HuH-7.5 (cell line): ENCODE measurements at places on chromosomes 1 and 21.

GRCh38 chr1:221418346-221418745 is 323.5 kb downstream of the DUSP10 start:
- DNase-seq: no peak

DNA sequence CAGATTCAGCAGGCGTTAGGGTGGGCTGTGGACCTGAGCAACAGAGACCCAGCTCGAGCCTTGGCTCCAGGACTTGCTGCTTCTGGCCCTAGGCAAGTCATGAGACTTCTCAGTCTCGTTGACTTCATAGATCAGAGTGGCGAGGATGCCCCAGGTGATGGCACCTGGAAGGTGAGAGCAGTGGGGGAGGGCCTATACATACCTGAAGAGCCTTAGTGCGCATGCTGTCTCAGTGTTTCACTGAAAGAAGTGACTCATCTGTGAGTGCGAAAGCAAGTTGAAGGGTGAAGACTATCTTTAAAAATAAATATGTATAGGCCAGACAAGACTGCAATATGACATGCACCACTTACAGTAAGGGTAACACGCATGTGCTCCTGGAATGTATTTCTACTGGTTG is 10.1 kb downstream of the PLEKHA6 start:
- DNase-seq: no peak

DNA sequence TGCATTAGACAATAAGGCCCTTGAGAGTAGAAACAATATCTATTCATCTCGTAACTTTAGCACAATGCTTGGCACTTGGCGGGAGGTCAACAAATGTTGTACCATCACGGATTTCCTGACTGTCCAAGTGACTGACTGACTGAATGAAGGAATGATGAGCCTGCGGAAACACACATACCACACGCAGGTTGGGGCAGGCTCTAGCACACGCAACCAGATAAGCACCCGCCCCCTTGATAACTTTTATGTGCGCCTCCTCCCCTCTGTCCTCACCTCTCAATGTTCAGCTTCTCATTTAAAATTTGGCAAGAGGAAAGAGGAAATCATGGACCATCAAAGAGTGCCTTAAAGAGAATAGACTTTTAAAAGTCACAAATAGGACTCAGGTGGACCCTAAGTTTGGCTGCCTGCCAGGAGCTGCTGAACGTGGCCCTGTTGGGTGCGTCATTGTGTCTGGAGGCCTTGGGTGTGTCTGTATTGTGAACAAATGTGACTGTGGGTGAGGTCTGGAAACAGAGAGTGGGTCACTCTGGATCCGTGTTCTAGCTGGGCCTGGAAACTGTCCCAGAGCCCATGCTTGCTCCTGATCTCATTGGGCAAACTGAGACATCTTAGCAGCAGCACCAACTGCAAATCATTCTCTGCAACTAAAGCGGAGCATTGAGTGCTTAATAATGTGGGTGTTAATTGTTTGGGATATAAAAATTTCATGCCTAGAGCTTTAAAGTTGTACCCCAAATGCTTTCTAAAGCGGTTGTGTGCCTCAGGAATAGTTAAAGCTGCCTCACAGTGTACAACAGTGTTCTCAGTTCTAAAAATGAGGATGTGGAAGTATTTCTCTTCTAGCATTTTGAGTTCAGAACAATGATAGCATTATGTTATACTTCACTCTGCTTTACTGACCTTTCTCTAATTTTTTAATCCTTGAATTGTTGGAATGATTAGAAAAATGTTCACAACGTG is 47.6 kb upstream of the ABCG1 start:
- DNase-seq: no peak

DNA sequence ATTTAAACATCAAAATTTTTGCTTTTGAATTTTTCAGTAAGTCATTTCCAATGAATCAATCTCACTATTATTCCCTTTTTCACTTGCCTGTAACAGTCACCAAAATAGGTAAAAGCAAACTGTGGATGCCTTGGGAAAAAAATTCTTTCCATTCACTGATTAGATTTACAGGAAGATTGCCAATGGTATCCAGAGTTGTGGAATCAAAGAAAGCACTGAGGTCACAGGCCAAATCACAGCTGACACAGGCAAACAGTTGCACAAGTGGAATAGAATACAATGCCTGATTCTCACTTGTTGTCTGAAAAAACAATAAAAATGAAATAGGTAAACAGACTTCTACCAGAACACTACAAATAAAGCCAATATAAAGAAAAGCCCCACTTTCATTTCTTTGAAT is 48.4 kb downstream of the LTN1 start:
- DNase-seq: no peak

DNA sequence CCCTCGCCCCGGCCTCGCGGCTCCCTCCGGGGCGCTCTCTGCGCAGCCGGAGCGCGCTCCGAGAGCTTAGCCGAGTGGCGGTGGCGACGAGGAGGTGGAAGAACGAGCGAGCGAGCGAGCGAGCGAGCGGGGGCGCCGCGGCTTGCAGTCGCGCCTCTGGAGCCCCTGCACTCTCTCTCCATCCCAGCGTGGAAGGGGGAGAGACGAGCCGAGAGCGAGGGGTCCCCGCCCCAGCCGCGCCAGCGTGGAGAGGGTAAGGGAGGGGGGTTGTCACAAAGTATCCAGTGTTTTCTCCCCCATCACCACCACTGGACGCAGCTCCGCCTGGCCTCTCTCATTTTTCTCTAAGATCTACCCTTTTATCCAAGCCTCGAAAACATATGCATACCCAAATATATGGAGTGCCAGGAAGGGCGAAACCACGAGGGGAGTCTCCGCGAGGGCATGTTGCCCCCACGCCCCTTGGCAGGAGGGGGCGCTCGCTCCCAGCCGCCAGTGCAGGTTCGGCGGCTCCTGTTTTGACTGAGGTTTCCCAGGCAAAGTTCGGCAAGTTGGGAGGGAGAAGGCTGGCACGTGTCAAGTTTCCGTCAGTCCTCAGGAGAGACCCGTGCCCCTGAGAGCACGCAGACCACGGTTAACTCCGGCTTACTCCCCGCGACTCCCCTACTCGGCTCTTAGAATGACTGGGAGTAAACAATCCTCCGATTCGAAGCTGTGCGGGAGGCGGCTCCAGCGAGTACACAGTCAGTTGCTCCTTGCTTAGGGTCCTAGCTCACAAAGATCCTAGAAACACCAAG is 569 bp upstream of the DAB1 start:
- peak; percentile 70 for DNase-seq

DNA sequence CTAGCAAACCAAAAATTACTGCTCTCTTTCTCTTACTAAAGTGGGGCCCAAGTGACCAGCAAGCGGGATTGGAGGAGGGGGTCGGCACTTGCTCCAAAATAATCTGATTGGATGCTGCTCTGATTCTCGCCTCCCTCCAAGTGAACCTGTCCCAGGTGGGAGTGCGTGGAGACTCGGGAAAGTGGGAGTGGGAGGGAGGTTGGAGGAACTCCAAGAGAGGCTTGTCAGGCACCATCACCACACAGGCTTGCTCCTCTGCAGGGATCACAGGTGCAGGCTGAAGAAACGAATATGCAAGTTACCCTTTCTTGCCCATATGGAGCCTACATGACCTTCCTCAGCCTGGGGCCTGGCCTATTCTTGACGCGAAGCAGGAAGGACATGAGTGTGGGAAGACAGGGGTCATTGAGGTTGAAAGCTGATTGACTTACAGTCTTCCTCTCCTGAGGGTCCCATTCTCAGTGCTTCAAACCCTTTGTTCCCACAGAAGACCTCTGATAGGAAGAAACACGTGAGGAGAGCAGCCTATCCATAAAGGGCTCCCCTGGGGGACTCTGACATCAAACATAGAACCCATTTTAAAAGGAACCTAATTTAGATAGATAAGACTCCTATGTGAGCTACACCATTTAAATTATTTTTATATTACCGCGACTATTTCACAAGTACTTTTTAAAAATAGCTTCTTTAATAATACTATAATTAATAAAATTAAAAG is 14.2 kb downstream of the RGS8 start:
- DNase-seq: no peak

DNA sequence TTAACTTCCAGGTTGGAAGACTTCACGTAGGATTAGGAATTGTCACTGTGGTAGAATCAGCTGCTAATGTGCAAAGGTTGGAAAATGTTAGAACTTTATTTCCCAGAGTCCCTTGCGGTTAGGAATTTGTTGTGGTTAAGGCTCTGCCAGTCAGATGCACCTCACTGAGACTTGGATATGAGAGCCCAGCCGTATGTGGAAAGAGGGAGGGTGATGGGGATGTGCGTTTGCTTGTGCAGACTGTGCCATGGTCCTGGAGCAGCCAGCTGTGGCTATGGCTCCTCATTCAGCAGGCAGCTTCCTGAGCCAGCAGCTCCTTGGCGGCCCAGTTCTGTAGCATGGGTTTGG is 12.5 kb downstream of the S100A10 start:
- no peak for DNase-seq

- DNase-seq: no peak
Observed at GRCh38 chr1:10415211-10415930, 14.9 kb upstream of the CENPS start.

- DNase-seq: no peak
Observed at GRCh38 chr1:15727424-15727823, 8.6 kb upstream of the SLC25A34 start.

GRCh38 chr1:230542681-230543080 is 99.6 kb upstream of the COG2 start:
- DNase-seq: no peak

DNA sequence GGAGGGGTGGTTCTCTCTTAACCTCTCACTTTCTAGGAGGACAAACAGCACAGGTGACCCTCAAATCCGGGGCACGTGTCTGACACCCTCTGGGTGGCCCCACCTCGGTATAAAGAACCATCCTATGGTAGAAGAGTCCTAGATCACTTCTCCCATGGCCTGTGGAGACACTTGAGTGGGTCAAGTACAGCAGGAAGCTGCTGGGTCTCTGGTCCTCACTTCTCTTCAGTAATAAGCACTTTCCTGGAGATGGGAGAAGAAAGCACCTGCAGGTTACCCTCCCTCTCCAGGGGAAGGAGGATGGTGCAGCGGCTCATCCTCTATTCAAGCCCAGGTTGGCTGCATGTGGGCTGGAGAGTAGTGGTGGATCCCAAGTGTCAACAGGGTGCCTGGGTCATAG is 17.0 kb downstream of the S100A7 start:
- no peak for DNase-seq

DNA sequence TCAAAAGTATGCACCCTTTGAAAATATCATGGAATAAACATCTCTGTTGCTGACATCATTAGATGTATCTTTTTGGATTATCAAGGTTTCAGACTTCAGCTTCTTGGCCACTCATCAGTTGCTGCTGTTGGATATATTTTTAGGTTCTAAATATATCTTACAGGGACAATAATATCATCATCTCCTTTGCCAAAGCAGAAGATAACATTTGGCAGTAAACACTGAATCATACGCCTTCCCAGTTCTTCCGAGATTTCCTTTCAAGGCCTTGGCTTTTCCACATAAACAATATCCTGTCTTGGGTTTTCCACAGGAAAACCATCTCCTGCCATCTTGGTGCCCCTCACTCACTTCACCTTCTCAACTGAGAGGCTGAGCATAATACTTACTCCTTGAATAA is 39.3 kb downstream of the RGS7 start:
- no peak for DNase-seq

- no peak for DNase-seq
Observed at GRCh38 chr1:21774835-21775549, 8.0 kb downstream of the USP48 start.

- no peak for DNase-seq
Observed at GRCh38 chr1:27980216-27980845, 20.6 kb downstream of the XKR8 start.

GRCh38 chr1:246306415-246307037 is 200.6 kb downstream of the SMYD3 start:
- DNase-seq: no peak

- no peak for DNase-seq
Observed at GRCh38 chr1:117824616-117825015, 104.8 kb downstream of the GDAP2 start.

- DNase-seq: no peak
Observed at GRCh38 chr1:13584876-13585611, 1.4 kb downstream of the PDPN start.

DNA sequence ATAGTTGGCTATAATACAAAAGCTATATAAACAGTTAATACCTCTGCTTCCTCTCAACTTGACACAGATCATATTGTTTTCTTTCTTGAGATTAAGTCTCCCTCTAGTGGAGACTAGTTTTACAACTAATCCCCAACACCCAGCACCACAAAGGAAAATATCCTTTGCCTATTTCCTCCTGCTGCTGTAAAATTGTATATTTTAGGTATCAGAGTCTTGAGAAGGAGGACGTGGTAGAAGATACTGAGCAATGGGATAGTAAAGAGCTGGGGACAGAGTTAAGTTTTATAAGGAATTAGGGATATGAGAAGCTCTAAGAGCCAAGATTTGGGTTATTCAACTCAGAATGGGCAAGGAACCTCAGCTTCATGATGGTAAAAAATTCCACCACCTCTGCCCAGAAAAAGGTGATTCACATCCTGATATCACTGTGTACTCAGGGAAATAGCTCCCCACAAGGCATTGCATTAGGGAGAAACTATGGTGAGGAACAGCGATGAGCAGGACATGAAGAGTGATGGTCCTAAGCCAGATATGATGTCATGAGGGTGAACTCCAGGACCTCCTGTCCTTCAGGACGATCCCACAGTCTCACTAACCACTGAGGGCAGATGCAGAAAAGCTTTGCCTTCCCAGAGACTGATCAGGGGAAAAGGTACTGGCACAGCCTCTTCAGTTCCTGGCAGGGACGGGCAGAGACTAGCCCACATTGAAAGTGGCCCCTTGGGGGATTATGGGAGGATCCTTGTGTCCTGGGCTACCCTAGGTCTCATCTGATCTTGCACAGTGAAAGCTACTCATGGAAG is 14.7 kb upstream of the CFAP126 start:
- peak; percentile 37 for DNase-seq

- DNase-seq: no peak
Observed at GRCh38 chr1:32012709-32013385, 821 bp upstream of the KHDRBS1 start.

DNA sequence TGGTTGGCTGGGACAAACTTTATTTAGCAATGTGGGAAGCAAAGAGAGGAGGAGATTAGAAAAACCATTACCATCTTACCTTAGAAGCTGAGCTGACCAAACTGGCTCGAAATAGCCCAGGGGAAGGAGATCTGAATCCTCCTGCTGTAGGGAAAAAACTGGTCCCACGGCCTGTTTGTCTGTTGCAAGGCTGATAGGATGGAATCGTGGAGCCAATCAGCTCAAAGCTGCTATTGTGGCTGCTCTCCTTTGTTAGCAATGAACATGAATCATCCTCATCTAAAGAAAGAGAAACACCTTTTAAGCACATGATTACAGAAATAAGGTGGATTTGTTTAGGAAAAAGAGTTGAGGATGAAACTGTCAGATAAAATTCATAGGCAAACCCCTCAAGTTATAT is 21.5 kb downstream of the CLSPN start:
- DNase-seq: no peak

- DNase-seq: peak; percentile 75
Observed at GRCh38 chr1:31181515-31182343, 58.0 kb downstream of the NKAIN1 start.

GRCh38 chr1:217052196-217052595 is 329.0 kb upstream of the ESRRG start:
- no peak for DNase-seq

DNA sequence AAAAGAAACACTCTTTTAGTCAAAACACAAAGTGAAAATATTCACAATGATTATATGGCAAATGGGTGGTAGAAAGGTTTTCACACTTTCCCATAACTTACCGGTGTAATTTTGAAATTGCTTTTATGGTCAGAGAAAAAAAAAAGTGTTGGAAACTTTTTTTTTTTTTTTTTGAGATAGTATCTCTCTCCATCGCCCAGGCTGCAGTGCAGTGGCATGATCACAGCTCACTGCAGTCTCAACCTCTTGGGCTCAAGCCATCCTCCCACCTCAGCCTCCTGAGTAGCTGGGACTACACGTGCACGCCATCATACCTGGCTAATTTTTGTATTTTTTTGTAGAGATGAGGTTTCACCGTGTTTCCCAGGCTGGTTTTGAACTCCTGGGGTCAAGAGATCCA is 3.3 kb downstream of the IFNGR2 start:
- no peak for DNase-seq
